Activated CD4-positive, CD25-positive, alpha-beta regulatory T cell treated with anti-CD3 and anti-CD28 coated beads, Interleukin-2, amount 50 U/mL, for 24 hours (primary cell): ENCODE measurements at places on chromosomes 1 and 21.

DNA sequence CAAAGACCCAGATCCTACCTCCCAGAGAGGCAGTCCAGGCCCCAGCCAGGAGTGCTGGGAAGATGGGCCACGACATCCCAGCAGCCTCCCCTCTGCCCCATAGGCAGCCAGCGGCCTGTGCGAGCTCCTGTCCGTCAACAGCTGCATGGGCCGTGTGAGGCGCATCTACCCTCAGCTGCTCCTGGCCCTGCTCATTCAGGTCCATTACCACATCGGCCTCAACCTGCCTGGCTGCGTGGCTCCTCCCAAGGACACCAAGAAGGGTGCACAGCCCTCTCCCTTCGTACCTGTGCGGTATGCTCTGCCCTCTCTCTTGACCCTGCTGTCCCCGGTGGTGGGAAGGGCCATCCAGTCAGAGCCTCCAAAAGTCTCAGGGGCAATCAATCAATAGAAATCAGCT, 29.5 kb upstream of the TTC4 start:
- ATAC-seq = no peak

GRCh38 chr21:16186742-16187141, 457.0 kb downstream of the USP25 start:
- ATAC-seq = no peak

DNA sequence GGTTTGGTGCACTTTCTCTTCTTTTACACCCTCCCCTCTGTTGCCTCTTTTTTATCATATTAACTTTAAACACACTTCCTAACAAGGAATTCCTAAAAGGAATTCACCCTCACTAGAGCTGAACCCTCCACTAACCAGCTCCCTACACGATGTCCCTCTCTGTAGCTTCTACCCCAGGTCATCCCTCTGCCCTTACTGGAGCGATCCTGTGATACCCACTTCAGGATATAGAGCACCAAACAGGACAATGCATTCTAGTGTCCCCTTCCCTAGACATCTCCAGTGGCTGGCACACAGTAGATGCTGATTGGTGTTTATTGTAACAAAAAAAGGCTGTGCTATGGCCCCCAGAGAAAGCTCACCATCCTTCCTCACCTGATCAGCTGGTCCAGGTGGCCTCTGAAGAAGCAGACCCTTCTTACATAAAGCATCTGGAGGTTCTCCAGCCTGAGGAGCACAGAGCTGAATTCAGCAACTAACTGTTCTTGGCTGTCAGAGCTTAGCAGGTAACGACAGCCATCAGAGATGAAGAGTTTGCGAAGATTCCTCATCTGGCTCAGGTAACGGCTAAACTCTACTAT, 1.4 kb downstream of the PRAMEF18 start:
- ATAC-seq = no peak

- no peak for ATAC-seq
Measured at GRCh38 chr1:204357551-204358490, 1.9 kb downstream of the PLEKHA6 start.

DNA sequence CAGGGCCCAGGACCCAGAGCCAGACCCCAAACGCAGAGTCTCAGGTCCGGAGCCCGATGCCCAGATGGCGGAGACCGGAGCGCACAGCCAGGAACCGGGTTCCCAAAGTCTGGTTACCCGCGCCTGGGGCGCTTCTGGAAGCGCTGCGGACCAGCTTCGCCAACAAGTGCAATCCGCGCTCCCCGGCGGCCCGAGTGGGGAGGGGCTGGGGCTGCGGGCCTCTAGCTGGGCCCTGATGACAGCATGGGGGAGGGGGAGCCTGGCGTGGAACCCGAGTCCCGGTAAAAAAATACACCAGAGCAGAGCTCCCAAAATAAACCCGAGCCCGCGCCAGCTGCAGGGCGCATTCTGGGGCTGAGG, 494 bp downstream of the NT5C1A start:
- no peak for ATAC-seq
